ENCODE measurements at places on chromosomes 1 and 21.

DNA sequence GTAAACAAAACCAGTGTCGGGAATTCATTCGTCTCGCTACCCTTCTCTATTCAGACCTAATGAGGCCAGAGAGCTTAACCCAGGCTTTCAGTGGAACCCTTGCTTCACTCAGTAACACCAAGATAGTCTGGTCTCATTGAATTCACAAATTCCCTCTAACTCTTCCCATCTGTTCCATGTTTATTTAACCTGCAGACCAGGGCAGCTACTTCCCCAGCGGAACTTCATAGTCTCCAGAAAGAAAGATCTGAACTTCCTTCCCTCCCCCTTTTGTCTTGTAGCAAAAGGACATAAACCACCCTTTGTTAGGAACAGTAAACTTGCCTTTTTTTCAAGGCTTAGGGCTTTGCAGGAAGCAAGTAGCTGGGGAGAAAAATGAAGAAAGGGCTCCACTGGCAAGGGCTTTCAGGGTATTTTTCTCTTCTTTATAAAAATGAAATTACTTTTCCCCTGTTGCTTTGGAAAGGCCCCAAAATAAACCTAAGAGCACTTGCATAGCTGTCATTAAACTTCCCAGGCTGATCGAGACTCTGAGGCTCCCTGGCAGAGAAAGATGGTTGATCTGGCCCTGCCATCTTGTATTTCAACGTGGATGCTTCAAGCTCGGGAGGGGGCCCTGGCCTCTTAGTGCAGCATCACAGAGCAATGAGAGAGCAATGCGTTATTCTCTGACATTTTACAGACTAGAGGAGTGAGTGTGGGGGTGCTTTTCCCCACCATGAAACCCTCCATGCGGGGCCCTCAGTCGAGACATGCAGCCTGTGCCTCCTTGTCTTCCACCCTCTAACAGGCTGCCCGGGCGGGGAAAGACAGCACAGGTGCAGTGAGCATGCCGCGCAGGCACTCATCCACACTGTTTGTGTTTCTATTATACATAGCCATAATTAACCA lies 30.0 kb downstream of the MIS18A start:
- DNase-seq = no peak

DNA sequence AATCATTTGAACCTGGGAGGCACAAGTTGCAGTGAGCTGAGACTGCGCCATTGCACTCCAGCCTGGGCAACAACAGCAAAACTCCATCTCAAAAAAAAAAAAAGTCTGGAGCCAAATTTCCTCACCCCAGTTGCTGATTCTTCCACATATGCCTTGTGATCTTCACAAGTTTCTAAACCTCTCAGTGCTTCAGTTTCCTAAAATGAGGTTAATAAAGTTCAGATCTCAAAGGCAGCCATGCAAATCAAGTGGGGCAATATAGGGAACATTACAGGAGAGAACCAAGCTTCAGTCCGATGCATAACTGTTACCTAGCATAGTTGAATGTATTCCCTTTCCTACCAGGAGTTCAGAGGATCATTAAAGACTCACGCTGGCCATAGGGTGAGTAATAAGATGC lies 4.8 kb downstream of the ITLN1 start:
- DNase-seq = no peak

DNA sequence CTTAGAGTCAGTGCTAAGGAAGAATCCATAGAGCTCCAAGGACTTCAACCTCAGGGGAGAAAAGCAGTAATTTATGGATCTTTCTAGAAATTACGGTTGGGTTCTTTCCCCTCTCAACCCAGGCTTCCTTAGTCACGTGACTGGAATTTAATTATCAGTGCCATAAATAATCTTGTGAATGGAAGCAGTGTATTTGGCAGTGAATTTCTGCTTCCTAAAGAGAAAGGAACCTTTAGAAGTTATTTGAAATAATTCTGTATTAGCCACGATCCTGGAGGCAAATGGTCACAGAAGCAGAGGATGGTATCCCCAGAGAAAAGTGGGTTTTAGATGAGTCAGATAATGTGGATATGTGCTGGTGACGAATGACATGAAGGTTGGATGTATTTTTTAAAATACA lies 89.6 kb downstream of the NFIA start:
- DNase-seq = no peak

DNA sequence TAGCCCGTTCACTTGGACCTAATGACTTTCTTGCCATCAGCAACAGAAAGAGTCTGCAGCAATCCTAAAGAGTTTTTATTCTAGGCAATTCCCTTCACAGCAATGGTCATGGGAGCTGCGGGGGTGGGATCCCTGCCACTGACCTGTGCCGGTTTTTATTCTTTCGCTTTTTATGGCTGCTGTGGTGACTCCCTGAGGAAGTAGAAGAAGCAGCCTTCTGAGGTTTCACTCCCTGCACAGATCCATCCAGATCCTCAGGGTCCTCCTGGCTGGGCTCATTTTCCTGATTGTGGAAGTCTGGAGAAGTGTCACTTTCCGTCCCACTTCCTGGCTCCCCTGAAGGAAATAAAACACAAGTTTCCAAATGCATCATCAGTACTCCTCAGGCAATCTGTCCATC lies 12.9 kb downstream of the MEAF6 start:
- DNase-seq = no peak

All from D721Med (cell line).